ENCODE measurements at places on chromosomes 12 and 14. TPM values are rescaled to one million over a fixed set of nuclear protein-coding genes. Genes with fewer than 3 reads are reported as not detected.

GRCh38 chr14:105776924-105777323, 250.5 kb downstream of the TMEM121 start:
- DNase-seq = no peak

GRCh38 chr14:105448706-105449111, 25.9 kb upstream of the CRIP2 start:
- DNase-seq = peak; percentile 13

- DNase-seq = no peak
Measured at GRCh38 chr12:94689002-94689645, 38.8 kb upstream of the TMCC3 start.

GRCh38 chr12:113030875-113031525, 25.5 kb upstream of the DTX1 start:
- peak; percentile 73 for DNase-seq

DNA sequence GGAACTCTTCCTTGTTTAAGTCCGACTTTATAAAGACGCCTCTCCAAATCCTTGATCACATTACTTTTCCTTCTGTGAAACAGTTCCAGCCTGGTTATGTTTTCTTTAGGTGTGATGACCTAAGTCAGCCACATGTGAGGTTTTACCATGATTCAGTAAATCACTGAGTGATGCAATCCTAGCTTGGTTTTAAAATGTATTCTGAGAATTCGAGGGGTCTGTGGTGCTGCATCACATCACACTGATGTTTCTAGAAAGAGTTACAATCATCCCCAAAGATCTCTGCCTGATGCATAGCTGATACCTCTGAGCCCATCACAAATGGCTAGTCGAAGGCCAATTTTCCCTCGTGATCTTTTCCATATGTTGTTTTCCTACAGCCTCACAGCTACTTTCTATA, 152.7 kb downstream of the ANO2 start:
- peak; percentile 31 for DNase-seq

DNA sequence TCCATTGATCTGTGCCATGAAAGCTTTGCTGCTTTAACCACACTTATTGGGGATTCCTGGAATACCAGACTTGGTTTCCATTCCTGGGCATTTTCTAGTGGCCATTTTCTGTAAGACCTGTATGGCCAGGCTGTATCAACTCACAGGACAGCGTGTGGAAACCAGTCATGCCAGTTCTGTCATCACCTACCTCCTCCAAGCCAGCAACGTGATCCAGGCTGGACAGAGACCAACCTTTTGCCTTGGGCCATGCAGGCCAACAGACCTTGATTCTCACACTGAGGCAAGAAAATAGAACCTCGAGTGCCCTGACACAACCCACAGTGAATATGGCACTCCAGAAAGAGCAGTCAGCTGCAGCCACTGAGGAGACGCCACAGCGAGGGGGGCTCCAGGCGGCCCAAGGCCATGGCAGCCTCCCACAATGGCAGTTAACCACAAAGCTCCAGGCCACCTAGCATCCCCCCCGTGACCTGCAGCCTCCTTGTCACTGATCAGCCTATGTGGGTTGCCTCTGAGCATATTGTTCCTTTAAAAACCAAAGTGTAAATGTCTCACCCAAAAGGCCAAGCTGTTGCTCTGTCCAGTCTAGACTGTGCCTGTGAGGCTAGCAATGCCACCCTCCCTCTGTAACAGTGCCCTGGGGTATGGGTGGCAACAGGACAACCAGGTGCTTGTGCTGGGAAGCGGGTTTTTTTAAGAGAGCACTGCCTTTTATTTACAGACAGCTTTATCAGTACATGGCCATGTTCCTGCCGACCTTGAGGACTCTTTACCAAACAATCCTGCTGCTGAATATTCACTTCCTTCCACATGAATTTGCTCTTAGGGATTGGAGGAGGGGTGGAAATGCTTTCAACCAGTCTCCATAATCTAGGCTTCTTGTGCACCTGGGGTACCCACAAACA, 168.7 kb upstream of the HIF1A start:
- DNase-seq = no peak

- DNase-seq = no peak
Measured at GRCh38 chr14:75066691-75067090, 2.8 kb upstream of the ZC2HC1C start.

DNA sequence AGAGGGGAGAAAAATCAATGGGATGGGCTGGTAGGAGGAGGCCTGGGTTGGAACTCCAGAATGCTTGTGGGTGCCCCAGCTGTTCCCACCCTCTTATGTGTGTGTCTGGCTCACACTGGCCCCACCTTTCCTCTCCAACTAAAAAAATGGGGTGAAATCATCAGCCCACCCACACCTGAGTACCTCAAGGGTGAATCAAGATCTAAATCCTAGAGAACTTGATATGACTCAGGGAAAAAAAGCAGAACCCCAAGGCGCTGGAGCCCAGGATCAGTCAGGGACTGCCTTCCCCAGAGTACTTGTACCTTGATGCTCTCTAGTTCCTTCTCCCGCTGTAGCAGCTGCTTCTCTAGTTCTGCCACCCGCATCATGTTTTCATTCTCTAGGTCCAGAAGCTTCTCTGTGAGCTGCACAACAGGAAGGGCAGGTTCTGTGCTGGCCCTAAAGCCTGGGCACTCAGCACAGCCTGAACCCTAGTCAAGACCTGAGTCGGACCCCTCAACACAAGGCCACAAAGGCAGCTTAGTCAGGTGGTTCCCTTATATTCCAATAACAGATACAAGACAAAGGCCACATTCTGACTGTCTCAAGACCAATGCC, 29.7 kb downstream of the PRPF40B start:
- no peak for DNase-seq

GRCh38 chr14:77151918-77152588, 10.5 kb upstream of the ZDHHC22 start:
- peak; percentile 29 for DNase-seq

DNA sequence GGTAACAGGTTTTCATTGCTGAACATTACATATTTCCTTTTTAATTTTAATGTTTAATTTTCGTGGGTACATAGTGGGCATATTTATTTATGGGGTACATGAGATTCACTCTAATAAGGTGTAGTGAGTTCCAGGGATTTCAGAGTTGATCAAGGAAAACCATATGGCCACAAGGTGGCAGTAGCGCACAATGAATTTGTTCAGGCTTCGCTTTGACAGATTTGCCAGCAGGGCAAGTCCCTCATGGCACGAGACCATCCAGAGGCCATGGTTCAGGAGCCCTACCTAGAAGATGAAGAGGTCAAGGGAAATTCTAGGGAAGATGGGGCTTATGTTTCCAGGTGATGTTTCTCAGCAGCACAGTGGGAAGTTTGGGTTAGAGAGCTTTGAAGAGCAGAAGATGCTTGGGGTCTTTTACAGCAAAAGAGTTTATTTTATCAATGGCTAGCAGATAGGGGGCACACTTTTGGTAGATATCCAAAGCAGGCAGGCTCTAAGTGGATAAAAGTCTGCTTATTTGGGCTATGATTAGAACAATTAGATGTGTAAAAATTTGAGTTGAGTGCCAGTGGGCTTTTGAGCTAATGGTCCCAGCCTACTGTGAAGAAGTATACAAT, 1004.4 kb downstream of the AACS start:
- DNase-seq = peak; percentile 15

- DNase-seq = no peak
Measured at GRCh38 chr14:92866901-92867865, 55.8 kb upstream of the CHGA start.

GRCh38 chr14:34650786-34651584, 21.0 kb upstream of the SNX6 start:
- DNase-seq = peak; percentile 99

- peak; percentile 14 for DNase-seq
Measured at GRCh38 chr14:75811872-75812499, 150.9 kb downstream of the TTLL5 start.

DNA sequence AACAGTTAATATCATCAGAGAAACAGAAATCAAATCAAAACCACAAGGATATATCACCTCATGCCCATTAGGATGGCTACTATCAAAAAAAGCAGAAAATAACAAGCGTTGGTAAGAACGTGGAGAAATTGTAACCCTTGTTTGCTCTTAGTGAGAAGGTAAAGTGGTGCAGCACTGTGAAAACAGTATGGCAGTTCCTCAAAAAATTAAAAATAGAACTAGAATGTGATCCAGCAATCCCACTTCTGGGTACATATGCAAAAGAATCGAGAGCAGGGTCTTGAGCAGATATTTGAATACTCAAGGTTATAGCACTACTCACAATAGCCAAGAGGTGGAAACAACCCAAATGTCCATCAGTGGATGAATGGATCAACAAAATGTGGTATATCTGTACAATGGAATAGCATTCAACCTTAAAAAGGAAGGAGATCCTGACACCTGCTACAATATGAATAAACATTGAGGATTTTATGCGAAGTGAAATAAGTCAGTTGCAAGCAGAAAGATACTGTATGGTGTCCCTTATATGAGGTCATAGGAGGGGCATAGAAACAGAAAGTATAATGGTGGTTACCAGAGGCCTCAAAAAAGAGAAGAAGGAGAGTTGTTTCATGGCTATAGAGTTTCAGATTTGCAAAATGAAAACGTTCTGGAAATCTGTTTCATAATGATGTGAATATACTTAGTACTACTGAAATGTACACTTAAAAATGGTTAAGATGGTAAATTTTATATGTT, 131.0 kb upstream of the EEA1 start:
- DNase-seq = no peak

DNA sequence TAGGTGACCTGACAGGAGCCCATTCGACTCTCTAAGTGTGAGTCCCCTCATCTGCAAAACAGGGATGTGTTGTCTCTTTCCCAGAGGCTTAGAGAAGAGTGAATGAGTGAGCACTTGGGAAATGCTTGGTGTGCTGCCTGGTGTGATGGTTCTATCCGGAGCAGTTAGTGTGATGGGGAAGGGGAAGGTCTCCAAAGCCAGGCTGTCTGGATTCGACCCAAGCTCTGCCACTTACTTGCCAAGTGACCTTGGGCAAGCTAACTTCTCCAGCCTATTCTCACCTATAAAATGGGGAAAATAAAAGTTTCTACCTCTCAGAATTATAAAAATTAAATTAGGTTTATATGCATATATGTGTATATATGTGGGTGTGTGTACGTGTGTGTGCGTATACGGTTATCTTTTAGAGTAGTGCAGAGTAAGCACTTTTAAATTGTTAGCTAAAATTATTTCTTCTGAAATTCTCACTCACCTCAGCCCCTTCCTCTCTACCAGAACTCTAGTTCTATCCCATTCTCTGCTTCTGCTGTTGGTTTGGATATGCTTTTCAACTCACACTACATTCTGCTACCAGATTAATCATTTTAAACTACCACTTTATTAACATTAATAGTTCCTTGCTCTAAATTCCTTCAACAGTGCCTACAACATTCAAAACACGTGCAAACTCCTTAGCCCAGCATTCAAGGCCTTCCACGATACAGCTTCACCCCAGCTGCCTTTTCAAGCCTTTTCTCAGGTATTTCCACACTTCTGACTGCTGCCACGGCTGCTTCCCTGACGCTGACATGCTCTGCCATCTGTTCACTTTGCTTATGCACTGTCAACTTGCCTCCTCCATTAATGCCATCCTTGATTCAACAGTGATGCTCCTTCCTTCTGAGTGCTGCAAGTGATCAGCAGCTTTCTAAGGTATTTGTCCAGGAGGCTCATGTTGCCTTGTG, 55.3 kb downstream of the DICER1 start:
- DNase-seq = no peak

GRCh38 chr14:69190191-69190590, 1.1 kb upstream of the EXD2 start:
- no peak for DNase-seq

DNA sequence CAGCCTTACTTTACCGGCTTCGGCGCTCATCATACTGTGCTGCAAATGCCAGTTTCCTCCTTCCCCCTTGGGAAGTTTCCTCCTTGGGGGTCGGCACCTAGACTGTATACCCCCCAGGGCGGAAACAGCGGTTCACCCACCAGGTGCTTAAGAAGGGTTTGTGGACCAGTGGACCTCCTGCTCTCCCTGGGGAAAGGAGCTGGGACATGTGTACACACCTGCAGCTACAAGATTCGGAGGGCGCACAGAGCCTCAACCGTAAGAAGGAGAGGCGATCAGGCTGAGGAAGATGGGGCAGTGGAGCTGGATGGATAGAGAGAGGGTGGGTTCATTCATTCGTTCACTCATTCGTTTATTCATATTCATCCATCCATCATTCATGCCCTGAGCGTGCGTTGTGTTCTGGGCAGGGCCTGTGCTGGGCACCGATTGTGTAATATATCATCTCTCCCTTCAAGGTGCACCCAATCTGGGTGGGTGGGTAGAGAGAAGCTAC, 717 bp upstream of the ZNF839 start:
- no peak for DNase-seq

GRCh38 chr12:110937104-110937641, 16.8 kb upstream of the MYL2 start:
- peak; percentile 6 for DNase-seq

- no peak for DNase-seq
Measured at GRCh38 chr14:97874394-97874793, 1077.2 kb downstream of the VRK1 start.

- DNase-seq = peak; percentile 78
Measured at GRCh38 chr14:32761381-32761968, 177.2 kb upstream of the NPAS3 start.

The DLGAP5 gene
- 29.0 TPM for total RNA-seq

The OR4K15 gene
- not detected for total RNA-seq

The GLI1 gene
- total RNA-seq = 0.50 TPM

The BBS10 gene
- total RNA-seq = 15.6 TPM

The RFX4 gene
- not detected for total RNA-seq

The TMEM63C gene
- 0.17 TPM for total RNA-seq

The SERPINA5 gene
- 0.35 TPM for total RNA-seq

The RD3L gene
- total RNA-seq = not detected

The PLEKHD1 gene
- 0.10 TPM for total RNA-seq

The LIN7A gene
- total RNA-seq = 3.3 TPM

The FGD6 gene
- total RNA-seq = 33.9 TPM

The ST8SIA1 gene
- 0.20 TPM for total RNA-seq

The HCAR3 gene
- total RNA-seq = not detected

The EFS gene
- 0.17 TPM for total RNA-seq

Measured in renal cortical epithelial cell (primary cell).